ENCODE measurements at places on chromosomes 12 and 14.
A peak's percentile ranks its signal among the peaks of the same experiment; 100 is the strongest.

DNA sequence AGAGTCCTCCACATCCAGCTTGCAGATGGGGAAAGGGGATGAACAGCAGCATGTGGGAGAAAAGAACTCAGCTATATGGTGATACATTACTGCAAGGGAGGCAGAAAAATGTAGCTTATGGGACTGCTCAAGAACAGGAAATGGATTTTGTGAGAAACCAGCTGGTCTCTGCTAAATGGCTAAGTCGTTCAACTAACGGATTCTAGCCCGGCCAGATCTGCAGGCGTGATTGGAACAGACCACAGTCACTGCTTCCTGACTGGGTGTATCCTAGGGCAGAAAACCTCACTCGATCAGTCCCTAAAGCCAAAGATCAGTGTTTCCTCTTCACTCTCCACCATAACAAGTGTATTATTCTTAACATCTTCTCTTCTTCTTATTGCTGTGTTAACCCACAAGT is 8.1 kb upstream of the PTGDR start:
- DNase-seq = no peak

DNA sequence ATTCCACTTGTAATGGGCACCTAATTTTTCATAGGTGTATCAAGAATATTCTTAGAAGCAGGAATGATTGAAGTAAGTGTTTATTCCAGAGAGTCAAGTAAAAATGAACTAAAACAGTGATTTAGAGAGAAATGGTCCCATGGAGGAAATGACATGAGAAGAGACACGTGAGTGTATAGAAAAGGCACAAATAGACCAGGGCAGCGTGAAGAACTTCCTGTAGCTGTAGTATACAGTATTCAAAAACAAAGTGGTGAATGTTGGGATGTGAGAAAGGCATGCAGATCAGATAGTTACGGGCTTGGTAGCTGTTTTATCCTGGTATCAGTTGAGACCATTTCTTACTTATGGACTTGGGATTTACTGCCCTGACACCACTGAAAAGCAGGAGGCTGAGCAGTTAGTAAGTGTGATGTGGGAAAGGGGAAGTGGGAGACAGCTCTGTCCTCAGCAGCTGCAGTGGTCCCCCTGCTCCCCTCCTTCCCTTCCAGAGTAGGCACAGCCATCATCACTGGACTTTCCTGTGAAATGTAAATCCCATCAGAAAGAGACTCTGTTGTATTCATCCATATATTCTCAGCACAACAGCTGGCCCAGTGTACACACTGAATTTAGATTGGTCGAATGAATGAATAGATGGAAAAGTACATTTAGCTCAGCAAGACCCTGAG is 16.8 kb upstream of the TESPA1 start:
- no peak for DNase-seq

DNA sequence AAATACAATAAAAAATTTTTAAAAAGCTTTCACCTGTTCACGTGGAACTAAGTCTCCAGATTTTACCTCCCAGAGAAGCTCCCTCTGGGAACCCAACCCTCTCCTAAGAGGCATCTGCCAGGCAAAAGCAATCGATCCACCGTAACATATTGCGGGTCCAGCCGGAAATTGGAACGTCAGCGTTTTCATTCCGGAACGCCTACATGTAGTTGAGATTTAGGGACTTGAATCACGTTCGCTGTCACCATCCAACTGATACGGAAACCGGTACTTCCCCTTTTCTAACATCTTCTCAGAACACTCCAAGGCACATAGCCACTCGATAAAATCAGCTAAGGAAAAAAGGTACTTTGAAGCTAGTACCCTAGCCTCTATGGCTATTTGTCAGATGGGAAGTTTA is 70.3 kb downstream of the COX16 start:
- no peak for DNase-seq

DNA sequence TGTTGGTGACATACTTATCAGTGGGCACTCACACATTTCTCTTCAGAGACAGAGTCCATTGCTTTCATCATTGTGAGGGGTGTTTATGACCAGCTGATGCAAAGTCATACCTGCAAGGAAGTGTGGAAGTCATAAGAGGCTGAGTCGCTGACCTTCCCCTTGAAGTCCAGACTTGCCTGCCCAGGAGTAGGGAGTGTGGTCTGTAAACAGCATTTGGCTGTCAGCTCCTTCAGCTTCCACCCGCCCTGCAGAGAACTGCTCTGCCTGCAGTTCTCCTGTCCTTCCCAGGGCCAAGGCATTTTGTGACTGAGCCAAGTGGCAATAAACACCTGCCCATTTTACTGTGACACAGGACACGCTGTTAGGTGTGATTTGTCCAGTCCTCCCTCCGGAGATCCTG is 801.3 kb downstream of the BCL11B start:
- DNase-seq = no peak

- DNase-seq = no peak
Measured at GRCh38 chr14:34711796-34712712, 2.3 kb downstream of the CFL2 start.

DNA sequence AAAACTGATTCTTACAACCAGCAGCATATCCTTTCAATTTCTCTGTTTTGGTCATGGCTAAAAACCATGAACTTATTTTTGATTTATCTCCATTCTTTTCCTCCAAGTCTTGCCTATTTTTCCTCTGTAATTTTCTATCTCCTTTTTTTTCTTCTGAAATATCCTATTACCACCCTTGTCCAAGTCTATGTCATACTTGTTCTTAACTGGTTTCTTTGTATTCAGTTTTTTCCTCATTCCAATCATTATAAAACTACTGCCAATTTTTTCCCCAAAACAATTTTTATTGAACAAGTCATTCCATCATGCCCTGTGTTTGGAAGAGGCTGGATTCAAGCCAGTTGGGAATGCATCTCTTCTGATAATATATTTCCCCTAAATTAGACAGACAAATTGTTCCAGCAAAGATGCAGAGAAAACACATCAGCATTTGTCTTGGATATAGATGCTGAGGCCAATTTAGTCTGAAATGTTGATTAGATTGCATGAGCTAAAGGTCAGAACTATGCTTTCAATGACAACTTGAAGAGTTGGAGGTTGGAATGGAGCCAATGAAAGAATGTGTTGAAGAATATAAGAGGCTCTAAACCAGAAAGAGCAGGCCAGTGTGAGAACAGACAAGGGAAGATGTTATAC is 30.7 kb downstream of the OTOGL start:
- no peak for DNase-seq

DNA sequence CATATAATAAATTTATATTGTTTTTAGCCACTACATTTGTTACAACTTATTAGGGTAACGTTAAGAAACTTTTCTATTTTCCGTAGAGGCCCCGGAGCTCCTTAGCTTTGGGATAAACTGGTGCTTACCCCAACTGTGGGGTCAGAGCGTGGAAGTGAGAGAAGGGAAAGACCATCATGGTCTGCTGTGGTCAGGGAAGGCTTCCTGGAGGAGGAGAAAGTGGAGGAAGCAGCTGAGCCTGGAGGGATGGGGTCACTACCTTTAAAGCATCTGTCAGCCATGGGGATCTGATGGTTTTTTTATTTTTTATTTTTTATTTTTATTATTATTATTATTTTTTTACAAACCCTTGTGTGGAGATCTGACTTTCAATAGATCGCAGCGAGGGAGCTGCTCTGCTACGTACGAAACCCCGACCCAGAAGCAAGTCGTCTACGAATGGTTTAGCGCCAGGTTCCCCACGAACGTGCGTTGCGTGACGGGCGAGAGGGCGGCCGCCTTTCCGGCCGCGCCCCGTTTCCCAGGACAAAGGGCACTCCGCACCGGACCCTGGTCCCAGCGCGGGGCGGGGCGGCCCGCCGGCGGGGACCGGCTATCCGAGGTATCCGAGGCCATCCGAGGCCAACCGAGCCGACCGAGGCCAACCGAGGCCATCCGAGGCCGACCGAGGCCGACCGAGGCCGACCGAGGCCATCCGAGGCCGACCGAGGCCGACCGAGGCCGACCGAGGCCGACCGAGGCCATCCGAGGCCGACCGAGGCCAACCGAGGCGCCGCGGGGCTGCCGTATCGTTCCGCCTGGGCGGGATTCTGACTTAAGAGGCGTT is 1101.2 kb upstream of the TMEM132C start:
- peak; percentile 91 for DNase-seq

DNA sequence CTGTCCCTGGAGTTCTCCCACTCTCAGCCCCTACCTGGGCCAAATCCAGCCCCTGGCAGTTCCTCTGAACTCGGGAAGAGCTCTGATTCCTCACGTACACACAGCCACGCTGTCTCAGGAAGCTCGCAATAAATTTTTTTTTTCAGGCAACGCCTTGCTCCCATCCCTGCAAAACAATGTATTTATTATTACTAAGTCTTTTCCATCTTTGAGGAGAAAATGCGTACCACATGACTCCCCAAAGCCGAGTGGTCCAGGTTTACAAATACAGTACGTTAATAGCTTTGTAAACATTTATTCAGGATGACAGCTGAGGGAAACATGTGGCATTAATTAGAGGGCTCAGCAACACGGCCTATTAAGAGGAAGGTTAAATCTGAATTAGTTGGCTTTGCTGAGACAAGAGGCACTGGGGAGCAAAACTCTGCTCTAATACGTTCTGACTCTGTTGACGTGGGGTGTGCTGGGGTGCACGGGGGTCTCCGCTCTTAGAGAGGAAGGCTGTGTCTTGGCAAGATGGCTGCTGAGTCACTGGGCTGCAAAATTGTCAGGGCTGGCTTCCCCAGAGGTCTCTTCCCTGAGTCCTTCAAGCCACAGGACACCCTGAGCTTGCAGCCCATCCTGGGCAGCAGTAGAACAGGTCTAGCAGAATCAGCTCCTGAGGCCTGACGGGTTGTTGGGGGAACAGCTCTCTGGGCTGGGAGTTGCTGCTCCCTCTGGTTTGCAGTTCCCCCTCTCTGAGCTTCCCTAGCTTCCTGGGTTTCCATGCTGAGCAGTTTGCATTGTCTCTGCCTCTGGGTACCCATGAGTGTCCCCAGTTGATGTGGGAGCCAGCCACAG is 185.2 kb upstream of the TBX3 start:
- DNase-seq = peak; percentile 53

DNA sequence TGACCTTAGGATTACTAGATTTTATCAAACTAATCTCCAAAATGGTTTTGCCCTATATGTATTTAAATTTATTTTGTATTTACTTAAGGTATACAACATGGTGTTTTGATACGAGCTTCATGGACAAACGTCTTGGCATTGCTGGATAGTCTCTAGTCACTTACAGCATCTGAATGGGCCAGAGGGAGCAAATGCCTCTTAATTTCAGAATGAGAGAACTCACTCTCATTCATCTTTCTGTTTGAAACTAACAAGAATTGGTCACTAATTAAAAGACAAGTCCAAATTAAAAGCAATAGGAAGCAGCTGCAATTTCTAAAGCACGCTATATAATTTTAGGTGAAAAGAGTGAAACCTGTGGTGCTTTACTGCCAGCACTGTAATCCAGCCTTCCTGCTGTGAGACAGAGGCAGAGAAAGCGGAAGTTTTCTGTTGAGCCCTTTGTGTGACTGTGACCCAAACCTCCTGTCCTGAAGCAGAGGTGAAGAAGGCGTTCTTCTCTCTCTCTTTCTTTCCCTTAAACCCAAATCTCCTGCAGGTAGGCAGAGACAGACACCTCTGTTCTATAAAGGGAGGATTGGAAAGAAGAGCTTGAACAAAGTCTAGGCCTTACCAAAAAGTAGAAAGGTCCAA is 184.6 kb upstream of the NAV3 start:
- DNase-seq = no peak

GRCh38 chr14:101965181-101965544 is 790 bp downstream of the DYNC1H1 start:
- DNase-seq = peak; percentile 51

DNA sequence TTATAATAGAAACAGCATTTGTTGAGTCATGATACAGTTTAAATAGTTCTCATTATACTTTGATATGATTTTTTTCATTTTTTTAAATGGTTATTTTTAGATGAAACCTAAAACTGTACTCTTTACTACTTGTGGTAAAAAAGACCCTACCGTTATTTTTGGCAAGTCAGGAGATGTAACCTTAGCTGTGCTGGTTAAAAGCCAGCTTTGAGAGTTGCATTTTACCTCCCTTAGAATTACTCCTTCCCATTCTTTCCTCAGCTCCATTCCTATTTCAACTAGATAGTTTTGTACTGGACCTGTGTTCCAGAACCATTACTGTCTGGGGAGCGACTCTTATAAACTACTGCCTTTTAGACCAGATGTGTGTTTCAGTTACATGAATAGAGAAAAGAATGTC is 92.0 kb downstream of the RAD51B start:
- DNase-seq = no peak

DNA sequence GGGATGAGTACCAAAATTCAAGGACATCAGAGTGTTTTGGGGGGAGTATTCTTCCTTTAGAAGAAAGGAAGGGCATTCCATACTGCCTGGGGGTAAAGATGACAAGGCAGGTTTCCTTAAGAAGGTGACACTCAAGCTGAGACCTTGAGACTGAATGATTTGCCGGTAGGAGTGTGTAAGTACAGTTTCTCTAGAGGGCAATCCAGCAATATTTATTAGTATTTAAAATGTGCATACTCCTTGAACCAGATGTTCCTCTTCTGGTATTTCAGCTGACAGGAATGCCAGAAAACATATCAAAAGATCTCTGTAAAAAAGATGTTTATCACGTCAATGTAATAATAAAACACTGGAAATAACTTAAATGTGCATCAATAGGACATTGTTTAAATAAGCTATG is 106.4 kb upstream of the TMCC3 start:
- DNase-seq = no peak

GRCh38 chr12:114895081-114895480 is 211.1 kb upstream of the TBX3 start:
- no peak for DNase-seq

DNA sequence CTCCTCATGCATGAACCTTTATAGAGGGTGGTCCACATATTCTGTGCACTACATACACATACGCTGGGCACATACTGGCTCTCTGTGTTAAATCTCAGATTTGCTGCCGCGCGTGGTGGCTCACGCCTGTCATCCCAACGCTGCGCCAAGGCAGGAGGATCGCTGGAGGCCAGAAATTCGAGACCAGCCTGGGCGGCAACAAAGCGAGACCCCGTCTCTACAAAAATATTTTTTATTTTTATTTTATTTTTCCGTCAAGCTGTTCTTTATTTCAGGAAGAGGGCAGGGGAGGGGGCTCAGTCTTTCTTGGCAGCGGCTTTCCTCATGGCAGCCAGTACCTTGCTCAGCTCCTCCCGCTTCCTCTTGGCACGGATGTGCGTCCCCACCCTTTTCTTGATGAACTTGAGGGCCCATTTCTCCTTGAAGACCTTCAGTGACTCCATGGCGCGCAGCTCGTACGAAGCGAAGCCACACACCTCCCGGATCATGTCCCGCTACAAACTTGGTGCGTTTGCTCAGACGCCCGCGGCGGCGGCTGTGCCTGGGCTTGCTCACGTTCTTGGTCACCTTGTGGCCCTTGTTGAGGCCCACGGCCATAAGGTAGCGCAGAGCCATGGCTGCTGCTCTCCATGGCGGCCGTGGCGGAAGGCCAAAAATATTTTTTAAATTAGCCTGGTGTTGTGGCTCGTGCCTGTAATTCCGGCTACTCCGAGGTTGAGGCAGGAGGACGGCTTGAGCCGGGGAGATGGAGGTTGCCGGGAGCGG is 3.2 kb downstream of the DCAF4 start:
- no peak for DNase-seq

- DNase-seq = no peak
Measured at GRCh38 chr12:132392389-132393244, 63.2 kb upstream of the GALNT9 start.

Data from Caco-2 (cell line).